ENCODE measurements at places on chromosomes 5 and 9.
A peak's percentile ranks its signal among the peaks of the same experiment; 100 is the strongest.

GRCh38 chr5:103133231-103133630 is 13.1 kb downstream of the PPIP5K2 start:
- no peak for DNase-seq

- DNase-seq: peak; percentile 67
These were observed 78.5 kb upstream of the LRRTM2 start for GRCh38 chr5:138953387-138954256.

- DNase-seq: peak; percentile 96
These were observed 140.4 kb upstream of the SPDL1 start for GRCh38 chr5:169442913-169443784.

DNA sequence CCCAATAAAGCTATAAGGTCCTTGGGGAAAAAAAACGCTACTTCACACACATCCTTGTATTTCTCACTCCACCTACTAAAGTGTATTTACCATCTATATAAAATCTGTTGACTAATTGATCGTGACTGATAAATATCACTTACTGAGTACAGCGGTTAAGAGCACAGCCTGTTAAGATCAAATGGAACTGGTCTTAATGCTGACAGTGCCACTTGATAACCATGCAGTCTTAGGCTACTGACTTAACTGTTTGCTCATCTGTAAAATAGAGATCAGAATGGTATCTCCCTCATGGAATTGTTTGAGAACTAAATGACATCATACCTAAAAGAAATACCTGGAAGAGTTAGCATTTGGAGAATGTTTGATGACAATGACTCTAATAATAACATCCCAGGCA is 67.5 kb downstream of the ZFAND5 start:
- no peak for DNase-seq

DNA sequence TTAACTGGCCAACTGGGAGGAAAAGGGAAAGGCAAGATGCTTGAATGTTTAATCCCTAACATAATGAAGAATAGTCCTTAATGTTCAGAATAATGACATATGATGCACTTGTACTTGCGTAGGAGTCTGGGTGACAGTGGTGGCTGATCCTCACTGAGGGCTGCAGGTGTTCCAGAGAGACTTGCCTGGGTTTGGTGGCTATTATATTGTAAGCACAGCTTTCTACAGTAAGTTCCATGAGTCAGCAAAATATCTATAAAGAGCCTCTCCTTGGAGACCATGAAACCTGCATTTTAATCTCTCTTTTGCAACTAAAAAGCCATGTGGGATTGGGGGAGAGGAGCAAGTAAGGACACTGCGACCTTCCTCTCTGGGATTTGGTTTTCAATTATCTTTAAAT is 1.9 kb upstream of the NPR2 start:
- no peak for DNase-seq
